Activated CD4-positive, CD25-positive, alpha-beta regulatory T cell treated with anti-CD3 and anti-CD28 coated beads, Interleukin-2, amount 50 U/mL, for 24 hours (primary cell): ENCODE measurements at places on chromosomes 2 and 18.

DNA sequence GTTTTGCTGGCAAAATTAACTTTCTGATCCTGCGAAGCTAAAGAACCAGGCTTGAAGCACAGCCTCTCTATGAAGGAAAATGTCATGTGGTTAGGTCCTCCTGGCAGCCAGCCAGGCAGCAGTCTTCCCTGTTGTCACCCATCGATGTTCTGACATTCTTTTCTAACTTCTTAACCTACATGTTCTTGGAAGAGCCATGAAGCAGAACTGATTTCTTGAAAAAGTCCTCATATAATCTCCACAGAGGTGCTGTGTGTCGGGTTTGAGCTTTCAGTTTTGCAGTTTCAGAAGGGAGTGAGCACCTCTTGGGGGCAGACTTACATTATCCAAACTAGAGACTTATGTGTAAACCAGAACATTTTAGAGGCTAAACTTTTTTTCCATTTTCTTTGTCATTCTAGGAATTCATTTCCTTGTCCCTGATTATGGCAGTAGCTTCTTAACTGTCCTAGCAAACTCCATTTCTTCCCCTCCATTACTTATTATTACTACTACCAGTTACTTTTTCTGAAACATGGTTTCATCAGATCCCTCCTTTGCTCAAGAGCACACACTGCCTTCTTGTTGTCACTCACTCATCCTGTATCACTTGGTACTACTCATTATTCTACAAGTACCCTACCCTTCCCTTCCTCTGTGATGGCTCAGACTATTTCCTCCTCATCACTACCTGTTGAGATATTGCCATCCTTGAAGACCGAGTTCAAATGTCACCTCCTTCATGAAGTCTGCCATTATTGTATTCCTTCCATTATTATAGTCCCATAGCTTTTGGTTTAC lies 31.1 kb downstream of the DOK1 start:
- peak; percentile 66 for ATAC-seq

GRCh38 chr2:201925056-201925455 lies 108.6 kb upstream of the FZD7 start:
- ATAC-seq = no peak

- no peak for ATAC-seq
These were observed 39.3 kb upstream of the GYPC start for GRCh38 chr2:126616606-126617069.

DNA sequence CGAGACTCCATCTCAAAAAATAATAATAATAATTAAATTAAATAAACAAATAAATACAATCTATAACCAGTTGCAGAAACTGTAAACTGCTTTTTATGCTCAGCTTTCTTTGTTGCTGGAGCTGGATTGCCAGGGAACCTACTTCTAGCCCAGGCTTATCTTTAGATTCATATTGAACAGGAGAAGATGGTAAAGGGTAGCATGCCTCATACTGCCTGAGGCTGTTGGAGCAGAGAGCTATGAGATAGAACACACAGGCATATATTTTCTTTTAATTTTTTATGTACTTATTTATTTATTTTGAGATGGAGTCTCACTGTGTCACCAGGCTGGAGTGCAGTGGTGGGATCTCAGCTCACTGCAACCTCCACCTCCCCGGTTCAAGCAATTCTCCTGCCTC lies 28.7 kb upstream of the EML4 start:
- no peak for ATAC-seq

DNA sequence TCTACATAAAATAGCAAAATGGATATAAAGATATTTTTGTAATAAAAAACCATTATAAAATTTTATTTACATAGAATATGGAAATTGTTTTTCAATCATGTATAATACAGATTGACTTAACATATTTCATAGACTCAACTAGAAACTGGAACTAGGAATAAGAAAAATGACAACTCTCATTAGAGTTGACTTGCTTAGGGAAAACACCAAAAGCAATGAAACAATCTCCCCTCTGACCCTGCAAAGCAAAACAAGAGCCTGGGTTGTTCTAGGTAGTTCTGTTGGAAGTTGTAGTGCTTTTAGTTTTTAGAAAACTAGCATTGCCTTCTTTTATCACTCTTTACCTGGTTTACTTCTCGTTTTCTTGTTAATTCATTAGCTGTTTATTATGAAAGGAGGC lies 32.2 kb upstream of the MTIF2 start:
- ATAC-seq = no peak

DNA sequence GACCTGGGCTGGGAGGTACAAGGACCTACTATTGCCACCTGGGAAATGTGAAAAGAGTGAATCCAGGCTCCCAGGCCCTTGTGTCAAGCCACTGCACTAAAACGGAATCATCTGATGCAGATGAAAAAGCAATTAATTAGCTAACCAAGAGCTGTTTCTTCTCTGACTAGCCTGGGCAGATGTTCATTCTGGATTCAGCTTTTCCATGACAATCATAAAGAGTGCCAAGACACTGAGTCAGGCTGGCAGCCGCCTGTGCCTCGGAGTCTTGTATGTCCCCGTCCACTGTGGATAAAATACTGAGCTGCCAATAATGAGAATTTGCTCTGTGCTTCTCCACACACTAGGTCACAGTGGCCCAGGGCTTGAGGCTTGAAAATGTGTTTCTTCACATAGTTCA lies 21.7 kb upstream of the LCLAT1 start:
- no peak for ATAC-seq

- no peak for ATAC-seq
These were observed 14.5 kb upstream of the BMP10 start for GRCh38 chr2:68885811-68886075.

DNA sequence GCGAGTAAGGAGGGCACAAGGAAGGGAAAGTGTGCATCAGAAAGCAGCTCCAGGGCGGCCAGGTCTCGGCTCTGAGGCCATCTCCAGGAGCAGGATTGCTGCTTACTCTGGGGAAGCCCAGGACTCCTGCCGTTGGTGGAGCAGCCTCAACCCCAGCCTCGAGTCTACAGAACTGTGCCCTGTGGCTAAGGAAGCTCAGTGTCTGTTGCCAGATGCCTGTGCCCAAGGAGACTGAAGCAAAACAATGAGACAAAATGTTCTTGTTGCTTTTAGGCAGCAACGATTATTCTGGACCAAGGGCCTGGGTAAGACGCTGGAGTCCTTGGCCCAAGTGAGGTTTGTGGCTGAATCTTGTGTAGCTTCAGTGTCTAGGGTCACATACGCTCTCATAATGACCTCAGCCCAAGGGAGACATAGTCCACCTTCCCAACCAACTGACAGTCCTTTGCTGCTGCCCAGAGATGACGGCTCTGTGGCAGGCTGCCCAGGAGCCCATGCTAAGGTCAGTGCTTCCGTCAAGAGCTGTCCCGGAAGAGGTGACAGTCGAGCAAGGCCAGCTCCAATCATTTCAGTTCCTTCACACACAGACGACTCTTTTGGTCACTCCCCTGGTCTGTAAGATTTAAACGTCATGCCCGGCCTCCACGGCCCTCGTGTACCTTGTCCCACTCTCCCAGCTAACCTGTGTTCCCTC lies 223.8 kb downstream of the TTC32 start:
- no peak for ATAC-seq

GRCh38 chr2:86174445-86174844 lies 20.8 kb downstream of the IMMT start:
- no peak for ATAC-seq

DNA sequence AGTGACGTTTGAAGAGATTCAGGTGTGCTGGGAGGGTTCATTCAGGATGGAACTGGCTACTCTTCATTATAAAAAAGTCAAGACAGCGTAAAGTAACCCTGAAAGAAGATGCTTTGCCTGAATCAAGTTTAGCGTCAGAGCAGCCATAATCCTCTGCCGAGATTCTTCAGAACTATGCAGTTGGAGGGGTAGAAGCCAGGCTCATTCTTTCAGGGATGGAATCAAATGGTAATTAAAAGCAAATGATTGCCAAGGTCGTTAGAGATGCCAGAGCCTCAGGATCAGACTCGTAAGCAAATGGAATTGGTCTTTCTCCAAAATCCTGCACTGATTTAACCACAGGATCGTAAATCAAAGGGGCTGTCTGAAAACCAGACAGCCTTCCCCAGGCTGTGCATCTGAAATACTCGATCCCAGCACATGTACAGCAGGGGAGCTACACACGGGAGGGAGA lies 21.9 kb downstream of the APCDD1 start:
- no peak for ATAC-seq

GRCh38 chr2:234273887-234274584 lies 222.8 kb downstream of the ARL4C start:
- peak; percentile 37 for ATAC-seq
